Activated CD4-positive, alpha-beta T cell treated with anti-CD3 and anti-CD28 coated beads, Interleukin-2, amount 50 U/mL, for 24 hours (primary cell): ENCODE measurements at places on chromosomes 5 and 9.

DNA sequence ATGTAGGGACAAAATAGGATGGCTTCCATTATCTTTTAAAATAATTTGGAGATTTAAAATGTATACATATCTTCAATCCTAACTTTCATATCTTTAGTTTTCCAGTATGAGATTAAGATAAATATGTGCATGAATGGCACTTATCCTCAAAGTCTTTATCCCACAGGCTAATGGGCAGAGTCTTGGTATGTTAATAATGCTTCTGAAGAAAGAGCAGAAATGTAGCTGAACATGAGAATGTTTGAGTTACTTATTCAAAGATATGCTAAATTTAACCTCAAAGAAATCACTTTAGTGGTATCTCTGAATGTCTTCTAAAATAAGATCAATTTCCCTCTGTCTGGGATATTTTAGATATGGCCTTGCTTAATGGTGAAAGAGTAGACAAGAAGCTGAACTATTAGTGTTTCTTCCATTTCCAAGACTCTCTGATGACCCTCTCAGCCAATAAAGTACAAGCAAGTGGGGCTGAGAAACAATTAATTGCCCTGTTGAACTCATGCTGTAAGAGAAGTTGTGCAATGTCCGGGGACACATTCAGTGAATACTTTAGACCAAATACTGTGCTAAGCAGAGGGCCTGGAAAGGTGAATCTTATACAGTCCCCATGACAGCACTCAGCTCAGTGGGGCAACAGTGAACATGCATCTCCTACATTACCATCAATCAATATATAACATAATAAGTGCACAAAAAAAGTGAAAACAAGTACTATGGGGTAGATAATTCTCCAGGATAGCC, 50.0 kb upstream of the ADAMTSL1 start:
- DNase-seq, result no peak

DNA sequence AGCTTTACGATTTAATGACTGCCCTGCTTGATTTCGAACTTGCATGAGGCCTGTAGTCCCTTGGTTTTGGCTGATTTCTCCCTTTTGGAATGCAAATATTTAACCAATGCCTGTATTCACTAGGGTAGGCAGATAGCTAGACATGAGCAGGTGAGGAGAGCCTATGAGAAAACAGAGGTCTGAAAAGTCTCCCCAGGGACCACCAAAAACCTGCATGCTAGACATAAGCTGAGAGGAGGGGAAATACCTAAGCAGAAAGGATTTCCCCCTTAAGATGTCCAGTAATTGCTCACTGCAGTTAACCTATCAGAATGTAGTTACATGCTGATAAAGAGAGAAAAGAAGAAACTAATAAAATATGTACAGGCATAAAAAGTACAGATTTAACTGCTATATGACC, 667.4 kb upstream of the SEMA6A start:
- DNase-seq, result no peak

- no peak for DNase-seq
These were observed 142.9 kb downstream of the HSD17B3 start for GRCh38 chr9:96158909-96159575.

- no peak for DNase-seq
These were observed 42.3 kb downstream of the JADE2 start for GRCh38 chr5:134567641-134568336.

DNA sequence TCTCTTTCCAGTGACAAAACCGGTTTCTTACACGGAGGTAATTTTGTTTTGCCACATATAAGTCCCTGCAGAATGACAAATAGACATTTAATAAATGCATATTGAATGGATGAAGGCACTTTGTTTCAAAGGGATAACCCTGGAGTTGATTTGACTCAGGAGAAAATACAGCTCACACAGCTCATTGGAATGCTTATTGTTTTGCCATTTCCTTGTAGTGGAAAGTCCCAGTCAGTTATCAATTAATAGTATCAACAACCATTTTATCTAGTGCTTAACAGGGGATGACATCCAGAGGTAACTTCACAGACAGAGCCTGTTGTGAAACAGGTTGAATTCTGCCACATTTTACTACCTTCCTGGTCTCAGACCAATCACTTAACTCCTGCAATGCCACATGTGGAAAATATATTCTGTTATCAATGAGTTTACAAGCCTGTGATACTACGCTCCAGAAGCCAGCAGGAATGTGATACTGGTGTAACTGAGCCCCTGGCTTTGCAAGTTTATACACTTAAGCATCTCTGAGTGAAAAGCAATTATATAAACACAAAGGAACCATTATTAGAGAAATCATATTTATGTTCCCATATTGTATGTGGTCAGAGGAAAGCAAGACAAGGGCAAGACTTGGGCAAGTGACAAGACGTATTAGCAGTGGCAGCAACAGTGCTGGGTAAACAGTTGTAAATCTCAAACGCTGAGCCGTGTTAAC, 123.1 kb upstream of the ANKRD55 start:
- no peak for DNase-seq

- DNase-seq, result no peak
These were observed 63.1 kb downstream of the UGCG start for GRCh38 chr9:111959468-111960359.

DNA sequence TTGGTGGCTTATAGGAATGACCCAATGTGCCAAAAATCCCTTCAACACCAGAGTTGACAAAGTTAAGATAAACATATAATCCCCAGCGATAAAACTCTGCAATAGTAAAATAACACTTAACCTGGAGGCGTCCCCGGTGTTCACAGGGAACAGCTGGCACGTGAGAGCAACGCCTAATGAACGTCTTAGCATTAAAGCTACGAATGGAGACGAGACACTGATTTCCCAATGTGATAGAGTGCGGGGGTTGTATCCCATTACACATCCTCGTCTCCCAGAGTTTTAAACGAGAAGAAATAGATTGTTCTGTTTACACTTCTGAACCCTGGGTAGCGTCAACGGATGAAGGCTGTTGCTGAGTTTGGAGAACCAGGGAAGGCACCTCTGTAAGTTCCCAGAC, 57.6 kb downstream of the PTCH1 start:
- no peak for DNase-seq

DNA sequence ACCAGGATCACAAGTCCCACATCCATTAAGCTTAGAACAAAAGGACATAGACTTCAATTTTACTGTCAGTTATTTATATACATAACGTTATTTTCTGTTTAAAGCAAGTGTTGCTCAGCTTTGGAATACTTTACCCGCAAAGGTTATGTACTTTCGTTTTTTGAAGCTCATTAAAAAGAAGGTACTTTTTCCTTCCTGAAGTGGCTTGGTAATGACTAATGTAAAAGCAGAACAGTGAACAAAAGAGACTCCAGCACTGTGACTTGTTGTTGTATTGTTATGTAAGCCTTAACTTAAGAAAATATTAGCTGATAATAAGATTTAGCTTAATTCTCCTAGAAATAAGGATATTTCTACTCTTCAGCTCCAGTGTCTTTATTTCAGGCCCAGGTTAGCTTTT, 97.3 kb upstream of the SLCO6A1 start:
- DNase-seq, result no peak

DNA sequence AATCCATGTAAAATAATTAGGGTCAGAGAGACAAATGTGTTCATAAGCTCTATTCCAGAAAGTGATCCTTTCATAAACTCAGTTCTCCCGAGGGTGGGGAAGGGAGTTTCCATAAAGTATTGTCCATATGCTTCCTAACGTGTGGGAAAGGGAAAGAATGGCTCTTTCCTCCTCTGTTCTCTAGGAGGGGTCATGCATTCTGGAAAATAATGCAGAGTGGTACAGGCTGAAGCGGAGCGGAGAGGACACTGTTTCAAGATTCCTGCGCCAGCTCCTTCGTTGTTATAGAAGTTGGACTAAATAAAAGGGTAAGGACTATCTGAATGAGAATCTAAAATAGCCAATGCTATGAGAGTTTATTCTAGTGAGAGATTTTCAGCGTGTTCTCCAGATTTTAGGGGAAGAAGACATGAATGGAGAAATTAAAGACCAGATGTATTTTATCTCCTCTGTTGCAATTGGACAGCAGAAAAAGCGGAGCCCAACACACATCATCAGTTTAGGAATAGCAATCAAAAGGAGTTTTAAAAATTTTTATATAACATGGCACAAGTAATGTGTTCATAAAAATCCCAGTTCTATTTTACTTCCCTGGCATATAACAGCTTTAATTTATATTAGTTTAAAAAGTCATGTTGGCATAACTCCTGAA, 166.9 kb upstream of the MPDZ start:
- DNase-seq, result no peak

DNA sequence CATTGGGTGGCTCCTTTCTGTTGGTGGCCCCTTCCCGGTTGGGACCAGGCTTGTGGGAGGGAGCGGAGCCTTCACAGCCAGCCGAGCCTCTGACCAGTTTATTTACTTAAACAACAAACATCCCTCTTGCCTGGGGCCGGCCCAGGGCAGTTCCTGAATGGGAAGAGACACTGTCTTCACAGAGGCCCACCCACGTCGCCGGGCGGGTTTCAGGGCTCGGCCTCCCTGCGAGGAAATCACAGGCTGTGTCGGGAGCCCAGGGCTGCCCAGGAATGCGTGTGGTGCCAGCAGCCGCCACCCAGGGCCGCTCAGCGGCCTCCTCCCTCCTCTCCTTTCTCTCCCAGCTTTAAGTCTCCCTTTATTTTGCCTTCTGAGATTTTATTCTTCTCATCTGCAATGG, 132.5 kb downstream of the HSD17B3 start:
- DNase-seq, result no peak

- no peak for DNase-seq
These were observed 10.1 kb downstream of the LMX1B start for GRCh38 chr9:126623667-126624478.

DNA sequence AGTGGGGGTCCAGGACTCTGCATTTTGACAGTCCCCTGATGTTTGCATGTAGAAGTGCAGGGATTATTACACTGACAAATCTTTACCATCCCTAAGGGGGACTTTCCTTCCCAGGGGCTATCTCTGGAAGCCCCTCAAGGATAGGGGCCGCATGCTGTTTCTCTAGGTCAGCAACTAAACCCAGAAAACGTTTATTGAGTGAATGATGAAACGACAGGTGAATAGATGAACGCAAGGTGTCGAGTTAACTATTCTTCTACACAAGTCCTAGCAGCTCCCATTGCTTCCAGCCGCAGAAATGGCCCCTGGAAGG, 281 bp upstream of the HSD17B4 start:
- no peak for DNase-seq

DNA sequence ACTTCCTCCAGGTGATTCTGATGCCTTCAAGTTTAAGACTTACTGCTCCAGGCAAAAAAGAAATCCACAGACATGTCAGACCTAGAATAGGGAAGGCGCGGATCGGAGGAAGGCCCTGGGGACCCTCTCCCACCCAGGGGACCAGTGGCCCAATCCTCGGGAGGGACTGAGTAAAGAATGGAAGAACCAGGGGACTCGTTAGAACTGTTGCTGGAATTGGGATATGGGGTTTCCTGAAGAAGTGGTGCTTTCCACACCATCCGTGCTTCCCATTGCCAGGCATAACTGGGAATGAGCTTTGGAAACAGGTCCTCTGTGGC, 63.8 kb upstream of the SLC25A51 start:
- no peak for DNase-seq

- no peak for DNase-seq
These were observed 1.0 kb downstream of the ELAVL2 start for GRCh38 chr9:23824830-23825591.

GRCh38 chr9:137353223-137354152, 51.4 kb upstream of the NRARP start:
- no peak for DNase-seq

DNA sequence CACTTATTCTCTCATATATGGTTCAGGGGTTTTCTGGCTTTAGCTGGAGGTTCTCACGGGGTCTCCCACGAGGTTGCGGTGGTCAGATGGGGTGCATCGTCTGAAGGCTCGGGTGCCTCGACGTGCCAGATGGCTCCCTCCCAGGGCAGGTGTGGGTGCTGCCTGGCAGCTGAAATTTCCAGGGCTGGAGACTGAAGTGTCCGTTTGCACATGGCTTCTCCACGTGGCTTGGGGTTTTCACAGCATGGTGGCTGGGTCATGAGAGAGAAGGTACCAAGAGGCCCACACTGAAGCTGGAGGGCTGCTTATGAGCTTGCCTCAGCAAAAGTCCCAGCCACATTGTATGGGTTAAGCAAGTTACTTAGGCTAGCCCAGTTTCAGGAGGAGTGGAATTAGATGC, 218.6 kb downstream of the AGTPBP1 start:
- DNase-seq, result no peak

GRCh38 chr5:35777358-35778087, 79.2 kb upstream of the IL7R start:
- DNase-seq, result no peak

GRCh38 chr5:72301557-72301956, 18.5 kb downstream of the MRPS27 start:
- DNase-seq, result no peak

GRCh38 chr5:132265336-132266030, 8.0 kb downstream of the PDLIM4 start:
- no peak for DNase-seq

GRCh38 chr5:137791799-137792198, 37.6 kb upstream of the HNRNPA0 start:
- DNase-seq, result no peak

DNA sequence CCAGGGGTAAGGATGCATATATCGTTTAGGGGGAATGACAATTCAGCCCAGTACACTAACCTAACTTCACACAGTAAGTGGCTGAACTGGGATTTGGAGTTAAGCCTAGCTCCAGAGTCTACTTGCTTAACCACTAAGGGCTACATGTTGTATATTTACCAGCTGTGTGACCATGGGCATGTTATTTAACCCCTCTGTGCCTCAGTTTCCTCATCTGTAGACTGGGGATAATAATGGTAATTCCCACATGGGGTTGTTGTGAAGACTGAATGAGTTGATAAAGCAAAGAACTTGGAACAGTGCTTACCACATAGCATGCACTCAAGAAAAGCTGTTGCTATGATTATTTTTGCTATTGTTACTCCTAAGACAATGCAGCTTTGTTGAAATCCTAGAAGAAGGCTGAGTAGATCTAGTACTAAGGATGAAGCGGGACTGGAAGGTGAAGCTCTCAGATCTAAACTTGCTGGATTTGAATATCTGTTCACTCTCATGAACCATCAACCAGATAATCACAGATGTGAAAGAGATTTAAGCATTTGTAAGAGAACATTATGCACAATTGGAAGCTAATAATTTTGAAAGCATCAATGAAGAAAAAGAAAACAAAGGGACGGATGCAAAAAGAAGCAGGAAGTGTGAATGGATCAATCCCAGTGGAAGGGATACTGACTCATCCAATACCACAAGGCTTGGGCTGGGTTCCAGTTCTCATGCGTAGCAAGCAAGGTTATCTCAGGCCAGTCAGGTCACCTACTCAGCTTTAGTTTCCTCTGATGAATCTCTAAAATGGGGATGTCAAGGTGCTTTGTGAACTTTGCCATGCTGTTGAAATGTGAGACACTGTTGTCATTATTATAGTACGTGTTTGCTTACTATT, 78.5 kb upstream of the TBC1D2 start:
- DNase-seq, result no peak

GRCh38 chr5:1239505-1240251, 14.5 kb downstream of the SLC6A18 start:
- DNase-seq, result no peak

DNA sequence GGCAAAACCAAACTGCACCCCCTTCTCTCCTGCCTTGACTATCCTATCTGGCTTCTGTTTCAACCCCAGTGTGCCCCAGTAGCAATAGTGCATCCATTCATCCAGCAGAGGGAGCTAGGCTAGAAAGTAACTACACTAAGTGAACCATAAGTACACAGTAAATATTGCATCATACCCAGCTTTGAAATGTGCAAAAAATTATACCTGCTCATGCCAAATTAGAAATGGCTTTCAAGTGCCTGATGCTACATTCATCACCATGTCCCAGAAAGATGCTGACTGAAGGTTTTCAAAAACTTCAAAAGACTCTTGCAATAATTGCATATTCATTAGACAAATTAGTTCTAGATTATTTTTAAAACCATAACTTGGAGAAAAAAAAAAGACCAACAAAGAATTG, 153.5 kb downstream of the PRELID2 start:
- no peak for DNase-seq
